Vagina (tissue), 2 donors: ENCODE measurements at places on chromosomes 16 and 17. TPM values are rescaled to one million over a fixed set of nuclear protein-coding genes. Genes with fewer than 3 reads are reported as not detected.

The POLR3K gene
- total RNA-seq: 12.8 TPM

The UBE2O gene
- 29.7 TPM for total RNA-seq

The CES1 gene
- 10.1 TPM for total RNA-seq

The ZP2 gene
- not detected for total RNA-seq

The ADAD2 gene
- not detected for total RNA-seq

The MAZ gene
- total RNA-seq: 87.7 TPM

The KLHDC4 gene
- total RNA-seq: 62.9 TPM

The TPPP3 gene
- 28.2 TPM for total RNA-seq

The TMEM204 gene
- 33.1 TPM for total RNA-seq

The CCDC154 gene
- total RNA-seq: not detected

The DLG4 gene
- total RNA-seq: 23.3 TPM

The CDK3 gene
- total RNA-seq: 3.2 TPM

The RHBDL3 gene
- 1.7 TPM for total RNA-seq

The FNDC8 gene
- not detected for total RNA-seq

The GSG1L gene
- not detected for total RNA-seq

The DRC7 gene
- total RNA-seq: not detected

The CCDC200 gene
- total RNA-seq: not detected

The CDH11 gene
- 45.2 TPM for total RNA-seq

The TMEM132E gene
- total RNA-seq: not detected

The KCNH6 gene
- not detected for total RNA-seq

The SLC5A2 gene
- total RNA-seq: not detected

The GAST gene
- not detected for total RNA-seq

The ARHGAP23 gene
- total RNA-seq: 70.2 TPM

The JPH3 gene
- 2.0 TPM for total RNA-seq

The CRISPLD2 gene
- 320 TPM for total RNA-seq

The OR1F1 gene
- not detected for total RNA-seq

The TLCD3B gene
- total RNA-seq: 0.98 TPM

The SCGB1C2 gene
- not detected for total RNA-seq

The SCO1 gene
- total RNA-seq: 38.8 TPM

The CASKIN2 gene
- 19.9 TPM for total RNA-seq

The MT4 gene
- total RNA-seq: 25.8 TPM

The CDRT4 gene
- total RNA-seq: 4.2 TPM

The TMC5 gene
- total RNA-seq: not detected

The HNF1B gene
- not detected for total RNA-seq

The FOXL1 gene
- total RNA-seq: 0.98 TPM

The KRTAP4-12 gene
- total RNA-seq: not detected

The KRT14 gene
- 1,546 TPM for total RNA-seq

The HYDIN gene
- not detected for total RNA-seq
